ENCODE measurements at places on chromosomes 1 and 21.

- H3K36me3 ChIP-seq: no peaks in the 10 kb centered on the region
- H3K27me3 ChIP-seq: no peaks in the 10 kb centered on the region
- DNase-seq: no peak
- H3K27ac ChIP-seq: no peak overlapping the region
- H3K4me3 ChIP-seq: no peak overlapping the region
- no peaks in the 10 kb centered on the region for H3K4me1 ChIP-seq
These were observed 918 bp upstream of the RASAL2 start for GRCh38 chr1:178092878-178093493.

DNA sequence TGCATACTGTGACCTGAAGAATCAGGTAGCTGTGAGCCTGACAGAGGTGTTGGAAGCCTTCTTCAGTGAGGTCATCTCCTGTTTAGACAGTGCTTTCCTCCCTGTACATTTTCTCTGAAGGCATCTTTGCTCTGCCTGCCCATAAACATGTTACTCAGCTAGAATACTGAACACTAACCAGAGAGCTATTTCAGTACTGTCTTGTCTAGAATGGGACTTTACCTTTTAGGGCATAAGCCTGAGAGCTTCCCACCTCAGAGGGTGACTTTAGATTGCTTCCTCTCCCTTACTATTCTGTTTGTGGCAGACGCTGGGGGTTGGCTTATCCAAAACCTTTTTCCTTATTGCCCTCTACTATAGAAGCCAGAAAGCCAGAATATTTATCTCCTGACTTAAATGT lies 23.3 kb upstream of the ZNF326 start:
- no peaks in the 10 kb centered on the region for H3K36me3 ChIP-seq
- no peak overlapping the region for H3K27ac ChIP-seq
- H3K4me3 ChIP-seq: no peak overlapping the region
- no peak for DNase-seq
- H3K4me1 ChIP-seq: no peaks in the 10 kb centered on the region
- H3K27me3 ChIP-seq: no peaks in the 10 kb centered on the region

DNA sequence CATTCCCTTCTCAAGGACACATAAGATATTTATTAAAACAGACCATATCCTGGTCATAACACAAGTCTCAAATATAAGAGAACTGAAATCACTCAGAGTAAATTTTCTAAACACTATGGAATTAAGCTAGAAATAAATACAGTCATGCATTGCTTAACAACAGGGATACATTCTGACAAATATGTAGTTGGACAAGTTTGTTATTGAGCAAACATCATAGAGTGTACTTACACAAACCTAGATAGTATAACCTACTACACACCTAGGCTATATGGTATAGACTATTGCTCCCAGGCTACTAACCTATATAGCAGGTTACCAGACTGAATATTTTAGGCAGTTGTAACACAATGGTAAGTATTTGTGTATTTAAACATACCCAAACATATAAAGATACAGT lies 104.0 kb downstream of the MIS18A start:
- H3K4me1 ChIP-seq: no peaks in the 10 kb centered on the region
- no peaks in the 10 kb centered on the region for H3K36me3 ChIP-seq
- no peaks in the 10 kb centered on the region for H3K27me3 ChIP-seq
- H3K27ac ChIP-seq: no peak overlapping the region
- H3K4me3 ChIP-seq: no peak overlapping the region
- no peak for DNase-seq

DNA sequence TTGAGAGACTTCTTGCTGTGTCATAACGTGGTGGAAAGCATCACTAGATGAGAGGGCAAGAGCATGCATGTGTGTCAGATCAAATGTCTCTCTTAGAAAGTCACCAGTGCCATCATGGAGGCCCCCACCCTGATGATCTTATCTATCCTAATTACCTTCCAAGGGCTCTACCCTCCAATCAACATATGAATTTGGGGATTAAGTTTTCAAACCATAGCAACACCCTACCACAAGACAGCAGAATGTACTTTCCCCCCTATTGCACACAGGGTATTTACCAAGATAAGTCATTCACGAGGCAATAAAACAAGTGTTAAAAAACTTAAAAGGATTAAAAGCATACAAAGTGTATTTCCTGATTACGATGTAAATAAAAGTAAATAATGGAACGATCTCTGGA lies 515.6 kb downstream of the LMO4 start:
- no peak for DNase-seq
- no peaks in the 10 kb centered on the region for H3K36me3 ChIP-seq
- no peak overlapping the region for H3K4me3 ChIP-seq

DNA sequence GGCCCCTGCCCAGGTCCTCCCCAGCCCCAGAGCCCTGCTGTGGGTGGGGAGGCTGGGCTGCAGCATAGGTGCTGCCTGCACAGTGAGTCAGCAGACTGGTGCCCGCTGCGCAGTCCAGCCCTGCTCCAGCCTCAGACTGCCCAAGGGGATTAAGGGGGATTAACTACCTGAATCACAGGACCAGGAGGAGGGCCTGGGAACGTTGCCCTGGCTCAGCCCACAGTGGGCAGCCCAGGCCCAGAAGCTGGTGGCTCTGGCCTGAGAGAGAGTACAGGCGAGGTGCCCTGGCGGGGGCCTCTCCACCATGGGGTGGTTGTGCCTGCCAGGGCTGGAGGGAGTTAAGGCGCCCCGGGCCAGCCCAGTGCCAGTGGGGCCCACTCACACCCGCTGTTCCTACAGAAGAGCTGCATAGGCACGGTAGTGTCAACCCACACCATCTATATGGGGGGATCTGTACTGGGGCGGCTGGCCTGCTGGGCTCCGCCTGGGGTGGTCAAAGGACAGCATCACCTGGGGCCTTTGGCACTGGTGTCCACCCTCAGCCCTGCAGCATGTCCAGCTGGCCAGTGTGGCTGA lies 2.3 kb downstream of the OBSCN start:
- H3K36me3 ChIP-seq: no peaks in the 10 kb centered on the region
- H3K27me3 ChIP-seq: no peaks in the 10 kb centered on the region
- DNase-seq: no peak
- no peaks in the 10 kb centered on the region for H3K4me1 ChIP-seq
- H3K27ac ChIP-seq: no peak overlapping the region

- no peak for DNase-seq
- no peak overlapping the region for H3K27ac ChIP-seq
- no peaks in the 10 kb centered on the region for H3K4me1 ChIP-seq
- H3K4me3 ChIP-seq: no peak overlapping the region
- no peaks in the 10 kb centered on the region for H3K36me3 ChIP-seq
These were observed 597.3 kb downstream of the PTPRU start for GRCh38 chr1:29833581-29833980.

DNA sequence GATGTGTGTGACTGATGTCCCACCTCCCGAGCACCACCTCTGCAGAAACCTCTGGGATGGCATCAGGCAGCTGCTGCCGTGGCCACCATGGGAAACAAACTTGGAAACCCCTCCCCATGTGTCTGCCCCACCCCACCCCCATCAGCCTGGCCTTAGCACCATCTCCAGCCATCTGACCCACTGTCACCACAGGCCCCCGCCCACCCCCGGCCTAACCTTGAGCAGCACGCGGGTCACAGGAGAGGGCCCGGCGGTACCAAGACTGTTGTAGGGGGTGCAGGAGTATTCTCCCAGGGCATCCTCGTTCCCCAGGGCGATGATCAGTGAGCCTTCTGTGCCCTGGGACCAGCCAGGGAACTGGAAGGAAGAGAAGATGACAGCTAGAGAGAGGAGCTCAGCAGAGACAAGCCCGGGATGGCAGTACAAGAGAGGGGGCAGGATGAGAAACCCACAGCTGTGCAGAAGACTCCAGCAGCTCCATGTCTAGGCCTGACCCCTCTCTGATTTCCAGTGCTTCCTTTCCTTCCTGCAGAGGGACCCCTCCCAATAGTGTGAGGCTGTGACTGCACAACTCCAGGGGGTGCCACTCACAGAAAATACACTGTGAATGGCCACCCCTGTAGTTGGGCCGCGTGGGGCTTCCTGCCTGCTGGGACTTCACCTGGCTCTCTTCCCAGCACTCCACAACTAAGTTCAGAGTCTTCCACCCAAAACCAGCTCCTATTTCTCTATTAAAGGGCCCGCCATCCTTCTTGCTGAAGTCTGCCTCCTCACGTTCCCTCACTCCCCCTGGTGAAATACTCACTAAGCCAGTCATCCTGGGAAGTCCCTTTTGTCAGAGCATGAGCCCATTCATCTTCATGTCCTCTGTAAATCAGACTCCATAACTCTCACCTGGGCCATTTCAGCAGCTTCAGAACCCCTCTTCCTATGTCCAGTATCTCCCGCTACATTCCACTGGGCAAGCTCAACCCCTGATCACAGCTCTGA lies 7.3 kb upstream of the TAGLN2 start:
- H3K27me3 ChIP-seq: no peaks in the 10 kb centered on the region
- H3K4me1 ChIP-seq: no peaks in the 10 kb centered on the region
- H3K27ac ChIP-seq: no peak overlapping the region
- DNase-seq: no peak
- no peaks in the 10 kb centered on the region for H3K36me3 ChIP-seq
- H3K4me3 ChIP-seq: no peak overlapping the region

GRCh38 chr21:43736224-43736883 lies 17.4 kb downstream of the PDXK start:
- no peaks in the 10 kb centered on the region for H3K4me1 ChIP-seq
- no peak overlapping the region for H3K4me3 ChIP-seq
- H3K36me3 ChIP-seq: no peaks in the 10 kb centered on the region
- H3K27me3 ChIP-seq: no peaks in the 10 kb centered on the region

- no peaks in the 10 kb centered on the region for H3K36me3 ChIP-seq
- no peak overlapping the region for H3K4me3 ChIP-seq
- no peak for DNase-seq
- no peaks in the 10 kb centered on the region for H3K27me3 ChIP-seq
- no peak overlapping the region for H3K27ac ChIP-seq
- peaks cover 7% of the 10 kb centered on the region for H3K4me1 ChIP-seq
These were observed 55.1 kb downstream of the UBE2T start for GRCh38 chr1:202286622-202287097.

GRCh38 chr1:228045405-228045804 lies 37.1 kb upstream of the ARF1 start:
- no peak overlapping the region for H3K4me3 ChIP-seq
- H3K36me3 ChIP-seq: no peaks in the 10 kb centered on the region
- H3K4me1 ChIP-seq: no peaks in the 10 kb centered on the region

- no peaks in the 10 kb centered on the region for H3K36me3 ChIP-seq
- no peaks in the 10 kb centered on the region for H3K4me1 ChIP-seq
- no peak overlapping the region for H3K4me3 ChIP-seq
- H3K27ac ChIP-seq: no peak overlapping the region
- no peaks in the 10 kb centered on the region for H3K27me3 ChIP-seq
These were observed 41.5 kb downstream of the SPATA46 start for GRCh38 chr1:162335126-162335525.

GRCh38 chr1:145942405-145942804 lies 15.1 kb upstream of the RBM8A start:
- no peak overlapping the region for H3K4me3 ChIP-seq
- peaks cover 61% of the 10 kb centered on the region for H3K36me3 ChIP-seq
- H3K27me3 ChIP-seq: no peaks in the 10 kb centered on the region
- no peak overlapping the region for H3K27ac ChIP-seq
- DNase-seq: no peak

GRCh38 chr1:112687361-112687760 lies 12.9 kb downstream of the MOV10 start:
- no peak for DNase-seq
- no peak overlapping the region for H3K4me3 ChIP-seq
- no peaks in the 10 kb centered on the region for H3K36me3 ChIP-seq
- no peaks in the 10 kb centered on the region for H3K4me1 ChIP-seq
- H3K27me3 ChIP-seq: no peaks in the 10 kb centered on the region
- H3K27ac ChIP-seq: no peak overlapping the region

DNA sequence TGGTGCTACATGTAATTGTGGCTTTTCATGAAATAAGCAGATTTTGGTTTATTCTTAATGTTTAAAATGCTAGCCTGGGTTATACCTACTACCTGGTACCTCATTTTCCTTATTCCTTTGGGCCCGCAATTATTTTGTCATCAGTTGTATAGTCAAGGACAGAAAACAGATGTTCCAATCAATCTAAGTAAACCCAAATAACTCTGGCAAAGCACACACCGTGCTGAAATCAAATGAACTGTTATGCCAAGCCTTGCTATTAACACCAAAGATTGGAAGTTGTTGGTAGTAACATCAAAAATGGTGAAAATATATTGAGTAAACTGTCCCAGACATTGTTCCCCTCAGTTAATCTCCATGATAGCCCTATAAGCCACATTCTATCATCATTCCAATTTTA lies 248.9 kb downstream of the FGGY start:
- H3K27me3 ChIP-seq: no peaks in the 10 kb centered on the region
- H3K4me1 ChIP-seq: no peaks in the 10 kb centered on the region
- no peak overlapping the region for H3K27ac ChIP-seq
- no peak overlapping the region for H3K4me3 ChIP-seq
- no peaks in the 10 kb centered on the region for H3K36me3 ChIP-seq

DNA sequence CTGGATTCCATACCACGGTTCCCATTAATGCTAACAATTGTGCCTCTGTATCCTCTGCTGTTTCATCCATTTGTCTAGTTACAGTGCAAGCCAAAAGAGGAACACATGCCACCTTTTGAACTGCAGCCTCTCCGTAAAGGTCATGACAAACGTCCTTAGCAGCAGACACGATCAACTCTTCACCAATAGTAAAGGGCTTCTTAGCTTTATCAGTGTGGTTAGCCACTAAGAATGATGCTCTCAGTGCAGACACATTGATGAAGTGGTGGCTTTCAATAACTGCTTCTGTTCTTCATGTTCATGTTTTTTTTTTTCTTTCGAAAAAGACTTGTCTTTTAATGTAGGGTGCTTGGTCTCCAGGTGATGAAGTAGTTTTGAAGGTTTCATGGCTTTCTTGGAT lies 14.3 kb downstream of the XPR1 start:
- H3K4me3 ChIP-seq: no peak overlapping the region
- no peaks in the 10 kb centered on the region for H3K36me3 ChIP-seq
- no peak overlapping the region for H3K27ac ChIP-seq
- H3K4me1 ChIP-seq: no peaks in the 10 kb centered on the region
- no peak for DNase-seq

DNA sequence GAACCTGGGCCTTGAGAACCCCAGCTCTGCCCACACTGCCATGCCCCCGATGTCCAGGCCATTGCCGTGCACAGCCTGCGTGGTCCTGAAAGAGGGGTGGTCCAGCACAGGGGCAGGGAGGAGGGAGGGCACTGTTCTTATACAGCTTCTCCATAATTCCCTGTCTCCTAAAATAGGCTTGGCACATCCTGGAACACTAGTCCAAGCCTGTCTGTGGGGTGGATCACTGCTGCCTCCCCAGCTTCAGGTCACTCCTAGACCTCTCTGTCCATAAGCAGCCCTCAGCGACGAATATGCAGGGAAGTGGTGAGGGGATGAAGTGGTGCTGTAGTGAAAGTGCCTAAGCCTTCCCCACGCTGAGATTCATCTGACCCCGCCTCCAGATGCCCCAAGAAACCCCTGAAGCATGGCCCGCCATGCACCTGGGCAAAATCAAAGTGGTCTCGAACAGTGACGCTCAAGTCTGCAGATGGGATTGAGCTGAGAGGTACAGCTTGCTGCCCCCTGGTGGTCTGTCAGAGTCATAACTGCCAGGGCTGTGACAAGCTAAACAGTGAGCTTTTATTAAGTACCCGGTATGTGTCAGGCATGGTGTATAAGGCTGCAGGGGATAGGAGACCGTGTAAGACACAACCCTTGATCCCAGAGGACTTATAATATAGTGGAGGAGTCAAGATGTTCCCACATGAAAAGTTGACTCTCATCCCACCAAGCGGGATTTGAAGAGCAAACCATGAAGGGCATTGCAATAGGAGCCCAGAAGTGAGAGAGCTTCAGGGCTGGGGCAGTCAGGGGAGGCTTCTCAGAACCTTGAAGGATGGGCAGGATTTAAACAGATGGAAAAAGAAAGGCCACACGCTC lies 66.6 kb downstream of the FAM163A start:
- H3K4me1 ChIP-seq: peaks cover 13% of the 10 kb centered on the region
- no peaks in the 10 kb centered on the region for H3K27me3 ChIP-seq
- no peak overlapping the region for H3K4me3 ChIP-seq
- no peaks in the 10 kb centered on the region for H3K36me3 ChIP-seq
- no peak overlapping the region for H3K27ac ChIP-seq
- peak; percentile 76 for DNase-seq
